ENCODE measurements at places on chromosomes 2 and 18. TPM values are rescaled to one million over a fixed set of nuclear protein-coding genes. Genes with fewer than 3 reads are reported as not detected.

The USP34 gene
- 165 TPM for total RNA-seq

The LTBP1 gene
- total RNA-seq: 148 TPM

GRCh38 chr18:39345321-39345720 is 1779.7 kb upstream of the CELF4 start:
- no peak for DNase-seq

The COLEC11 gene
- 0.85 TPM for total RNA-seq

DNA sequence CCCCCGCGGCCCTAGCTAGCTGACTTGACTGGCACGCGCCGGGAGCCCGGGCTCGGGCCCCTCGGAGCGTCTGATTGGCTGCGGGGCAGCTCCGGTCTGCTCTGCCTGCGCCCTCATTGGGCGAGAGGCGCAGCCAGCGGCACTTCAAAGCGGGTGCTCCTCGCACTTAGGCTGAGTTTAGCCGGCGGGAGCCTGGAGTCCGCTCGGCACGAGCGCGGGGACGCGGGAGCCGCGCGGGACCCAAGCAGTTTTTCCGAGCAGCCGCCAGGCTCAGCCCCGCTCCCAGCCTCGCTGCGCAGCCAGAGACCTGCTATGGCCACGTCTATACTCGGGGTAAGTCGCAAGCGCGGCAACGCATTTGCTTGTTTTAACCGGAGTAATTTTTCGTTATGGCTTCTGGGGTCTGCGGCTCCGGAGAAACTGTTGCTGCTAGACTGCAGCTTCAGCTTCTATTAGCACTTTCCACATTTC is at the start of gene SP9:
Gene SP9 (plus strand): TSS at position 174 of the 471 bp plus-strand sequence. CDS start 139 bp downstream, at position 313.
- peak; percentile 61 for DNase-seq

The FOXD4L1 gene
- 0.17 TPM for total RNA-seq

DNA sequence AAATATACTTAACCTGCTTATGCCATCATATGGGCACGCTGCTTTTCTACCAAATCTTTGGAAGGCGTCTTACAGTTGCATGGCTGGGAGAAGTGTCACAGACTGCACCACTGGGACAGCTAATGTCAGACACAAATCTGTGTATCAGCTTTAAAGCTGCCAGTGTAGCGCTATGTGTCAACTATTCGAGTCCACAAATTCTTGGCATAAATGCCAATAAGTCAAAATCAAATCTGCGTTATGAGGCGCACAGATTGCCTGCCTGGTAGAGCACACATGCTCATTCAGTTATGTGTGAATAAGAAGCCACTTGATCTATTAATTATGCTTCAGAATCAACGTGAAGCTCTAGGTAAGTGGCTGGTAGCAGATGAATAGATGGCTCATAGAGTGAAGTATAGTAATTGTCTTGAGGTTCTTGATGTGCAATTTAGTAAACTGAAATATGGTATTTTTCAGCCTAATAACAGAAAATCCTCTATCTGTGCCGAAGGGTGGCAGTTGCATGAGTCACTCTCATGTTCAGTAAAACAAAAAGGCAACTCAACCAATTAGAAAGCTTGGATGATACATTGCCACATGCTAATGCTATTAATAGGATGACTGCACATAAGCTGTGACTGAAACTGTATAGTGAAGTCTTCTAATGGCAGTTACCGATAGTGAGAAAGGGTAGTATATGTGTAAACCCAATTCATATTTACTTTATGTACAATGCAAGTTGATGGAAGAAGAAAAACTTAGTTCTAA is 52.0 kb downstream of the DCC start:
- DNase-seq: no peak

DNA sequence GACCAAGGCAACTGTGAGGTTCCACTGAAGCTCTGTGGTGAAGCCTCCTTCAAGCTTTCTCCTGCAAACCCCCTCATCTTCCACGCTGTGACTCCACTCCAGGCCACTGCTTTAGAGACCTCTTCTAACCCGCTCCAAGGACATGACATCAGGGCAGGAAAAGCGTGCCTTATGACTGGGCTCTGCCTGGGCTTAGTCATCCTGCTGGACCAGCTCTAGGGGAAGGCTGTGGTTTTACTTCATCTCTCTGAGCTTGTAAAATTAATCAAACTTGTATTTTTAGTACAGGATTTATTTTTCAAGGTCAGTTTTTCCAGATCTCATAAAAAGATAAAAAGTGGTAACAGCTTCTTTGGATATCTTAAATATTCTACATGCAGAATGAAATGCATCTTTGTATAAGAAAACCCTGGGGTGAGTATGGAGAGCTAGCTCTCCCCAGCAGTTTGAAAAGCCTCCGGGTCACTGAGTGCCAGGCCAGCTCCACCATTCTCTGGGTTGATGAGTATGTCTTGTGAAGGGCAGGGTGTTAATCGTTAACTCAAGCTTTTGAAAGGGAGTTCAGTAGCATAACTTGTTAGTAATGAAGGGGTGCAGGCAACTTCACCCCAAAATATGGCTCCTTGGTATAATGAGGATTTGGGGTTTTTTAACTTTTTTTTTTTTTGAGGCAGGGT is 33.1 kb upstream of the YPEL5 start:
- peak; percentile 64 for DNase-seq
